ENCODE measurements at places on chromosomes 4 and X.
A peak's percentile ranks its signal among the peaks of the same experiment; 100 is the strongest.

DNA sequence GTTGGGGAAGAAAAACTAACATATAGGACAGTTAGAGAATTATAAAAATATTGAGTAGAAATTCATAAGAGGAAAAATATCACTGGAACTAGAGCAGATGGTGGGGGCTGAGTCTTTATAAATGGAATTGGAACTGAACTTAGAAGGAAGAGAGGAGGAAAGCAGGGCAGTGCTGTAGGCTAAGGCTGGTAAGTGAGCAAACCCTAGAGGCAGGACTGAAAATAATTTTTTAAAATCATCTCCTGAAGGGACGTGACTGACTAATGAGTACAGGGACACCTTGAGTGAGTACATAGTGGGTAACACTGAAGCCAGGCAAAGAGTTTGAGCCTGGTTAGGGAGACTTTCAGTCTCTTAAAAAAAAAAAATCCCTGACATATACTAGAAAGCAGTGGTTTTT, 63.3 kb downstream of the GALNT7 start:
- no peaks in the 10 kb centered on the region for H3K36me3 ChIP-seq
- H3K27ac ChIP-seq: no peak overlapping the region
- peaks cover 9% of the 10 kb centered on the region for H3K4me1 ChIP-seq

- no peaks in the 10 kb centered on the region for H3K27me3 ChIP-seq
- H3K4me1 ChIP-seq: no peaks in the 10 kb centered on the region
- no peak overlapping the region for H3K4me3 ChIP-seq
Measured at GRCh38 chr4:38268837-38269236, 308.6 kb downstream of the PTTG2 start.

- peaks cover 34% of the 10 kb centered on the region for H3K4me1 ChIP-seq
- H3K27me3 ChIP-seq: peaks cover 96% of the 10 kb centered on the region
- no peak overlapping the region for H3K27ac ChIP-seq
Measured at GRCh38 chrX:140509468-140510305, 4.8 kb upstream of the SOX3 start.

DNA sequence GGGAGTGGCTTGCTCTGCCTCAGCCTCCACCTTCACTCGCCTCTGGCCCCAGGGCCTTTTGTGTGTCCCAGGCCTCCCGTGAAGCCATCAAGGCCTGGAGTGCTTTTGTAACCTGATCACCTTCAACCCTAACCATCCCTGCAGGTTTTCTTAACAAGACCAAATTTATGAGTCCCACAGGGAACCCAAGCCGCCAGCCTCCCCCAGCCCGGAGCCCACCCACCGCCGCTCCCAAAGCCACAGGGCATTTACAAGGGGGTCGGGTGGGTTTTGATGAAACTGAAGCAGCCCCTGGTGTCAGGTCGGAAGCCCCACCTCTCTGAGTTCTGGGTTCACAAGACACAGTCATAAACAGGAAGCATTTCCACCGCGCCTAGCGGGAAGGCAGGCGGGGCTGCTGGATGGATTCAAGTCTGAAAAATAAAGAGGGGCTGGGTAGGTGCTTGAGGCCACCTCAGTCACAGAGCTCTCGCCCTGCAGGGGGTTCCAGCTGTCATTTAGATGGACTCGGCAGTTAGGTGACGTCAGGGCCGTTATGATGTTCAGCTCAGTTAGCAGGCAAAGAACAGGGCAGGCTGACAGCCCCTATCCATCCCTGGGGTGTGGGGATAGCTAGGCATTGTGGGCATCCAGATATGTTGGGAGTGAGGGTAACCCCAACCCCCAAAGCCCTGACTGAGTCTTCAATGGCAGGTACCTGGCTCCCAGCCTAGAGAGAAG, 128.5 kb downstream of the BCOR start:
- H3K4me1 ChIP-seq: peaks cover 13% of the 10 kb centered on the region
- peak overlapping the region; percentile 50 for H3K27ac ChIP-seq
- H3K4me3 ChIP-seq: no peak overlapping the region

DNA sequence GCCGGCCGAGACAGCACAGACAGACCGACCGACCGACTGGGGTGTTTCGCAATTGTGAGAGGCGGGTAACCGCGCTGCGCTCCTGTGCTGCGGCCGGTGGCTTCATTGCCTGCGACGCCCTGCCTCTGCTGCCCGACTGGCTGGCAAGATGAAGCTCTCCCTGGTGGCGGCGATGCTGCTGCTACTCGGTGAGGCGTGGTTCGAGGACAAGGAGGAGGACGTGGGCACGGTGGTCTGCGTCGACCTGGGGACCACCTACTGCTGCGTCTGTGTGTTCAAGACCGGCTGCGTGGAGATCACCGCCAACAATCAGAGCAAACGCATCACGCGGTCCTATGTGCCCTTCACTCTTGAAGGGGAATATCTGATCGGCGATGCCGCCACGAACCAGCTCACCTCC, 565.7 kb upstream of the SMIM31 start:
- H3K27ac ChIP-seq: no peak overlapping the region
- H3K27me3 ChIP-seq: no peaks in the 10 kb centered on the region
- H3K4me1 ChIP-seq: no peaks in the 10 kb centered on the region
- no peak for DNase-seq
- no peak overlapping the region for H3K4me3 ChIP-seq

DNA sequence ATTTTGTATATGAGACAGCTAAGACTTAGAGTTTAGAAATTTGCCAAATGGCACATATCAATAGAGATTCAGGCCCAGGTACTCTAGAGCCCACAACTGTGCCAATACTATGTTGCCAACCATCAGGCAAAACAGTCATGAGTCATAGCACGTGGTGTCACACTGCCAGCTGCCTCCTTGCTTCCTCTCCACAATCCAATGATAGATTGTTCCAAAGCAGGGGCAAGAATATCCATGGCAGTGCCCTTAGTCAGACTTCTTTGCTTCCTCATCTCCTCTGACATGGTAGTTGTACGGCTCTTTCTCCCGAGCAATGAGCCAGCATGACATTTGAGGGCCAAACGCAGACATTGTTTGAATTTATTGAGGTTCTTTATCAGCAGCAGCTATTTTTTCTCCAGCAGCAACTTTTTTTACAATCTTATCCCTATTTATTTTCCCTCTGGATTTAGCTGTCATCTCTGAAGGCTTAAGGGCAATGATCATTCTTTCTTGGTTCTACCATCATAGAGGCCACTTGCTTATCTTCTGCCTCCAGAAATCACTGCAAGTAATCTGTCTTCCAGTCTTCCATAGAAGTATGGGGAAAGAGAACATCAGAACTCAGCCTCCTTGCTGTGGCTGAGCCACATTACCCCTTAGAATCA, 169.7 kb downstream of the COL4A6 start:
- H3K4me1 ChIP-seq: peaks cover 37% of the 10 kb centered on the region
- no peak overlapping the region for H3K4me3 ChIP-seq
- peaks cover 4% of the 10 kb centered on the region for H3K36me3 ChIP-seq

- no peaks in the 10 kb centered on the region for H3K4me1 ChIP-seq
- DNase-seq: no peak
- H3K27me3 ChIP-seq: no peaks in the 10 kb centered on the region
- no peak overlapping the region for H3K27ac ChIP-seq
Measured at GRCh38 chrX:30635630-30636029, 17.6 kb upstream of the GK start.

DNA sequence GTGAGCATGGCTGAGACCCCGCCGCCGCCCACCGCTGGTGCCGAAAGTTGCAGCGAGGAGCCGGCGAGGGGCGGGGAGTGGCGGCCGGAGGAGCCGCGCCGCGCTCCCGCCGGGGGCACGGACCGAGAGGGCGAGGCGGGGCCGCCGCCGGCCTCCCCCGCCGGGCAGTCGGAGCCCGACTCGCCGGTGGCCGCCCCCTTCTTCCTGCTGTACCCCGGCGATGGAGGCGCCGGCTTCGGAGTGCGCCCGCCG, 16.5 kb downstream of the UTP3 start:
- no peaks in the 10 kb centered on the region for H3K36me3 ChIP-seq
- peak overlapping the region; percentile 88 for H3K4me3 ChIP-seq
- peaks cover 28% of the 10 kb centered on the region for H3K4me1 ChIP-seq
- peak overlapping the region; percentile 25 for H3K27ac ChIP-seq

DNA sequence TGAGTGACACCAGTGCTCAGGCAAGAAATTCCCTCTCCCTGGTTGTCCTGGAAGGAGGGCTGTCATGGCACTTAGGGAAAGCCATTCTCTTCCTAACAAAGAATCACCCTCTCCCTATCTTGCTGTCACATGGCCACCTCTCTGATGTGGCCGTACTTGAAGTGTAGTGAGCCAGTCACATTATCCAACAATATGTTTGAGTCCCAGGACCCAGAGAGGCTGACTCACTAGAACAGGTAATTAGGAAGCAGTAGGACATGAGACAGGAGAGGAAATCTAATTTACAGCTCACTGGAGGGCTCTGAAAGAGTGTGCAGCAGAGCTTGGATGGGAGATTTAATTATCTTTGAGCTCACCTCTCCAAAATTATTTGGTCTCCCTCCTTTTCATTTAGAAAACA, 299.1 kb downstream of the ARHGAP24 start:
- H3K27ac ChIP-seq: no peak overlapping the region
- DNase-seq: no peak
- no peak overlapping the region for H3K4me3 ChIP-seq
- no peaks in the 10 kb centered on the region for H3K36me3 ChIP-seq

DNA sequence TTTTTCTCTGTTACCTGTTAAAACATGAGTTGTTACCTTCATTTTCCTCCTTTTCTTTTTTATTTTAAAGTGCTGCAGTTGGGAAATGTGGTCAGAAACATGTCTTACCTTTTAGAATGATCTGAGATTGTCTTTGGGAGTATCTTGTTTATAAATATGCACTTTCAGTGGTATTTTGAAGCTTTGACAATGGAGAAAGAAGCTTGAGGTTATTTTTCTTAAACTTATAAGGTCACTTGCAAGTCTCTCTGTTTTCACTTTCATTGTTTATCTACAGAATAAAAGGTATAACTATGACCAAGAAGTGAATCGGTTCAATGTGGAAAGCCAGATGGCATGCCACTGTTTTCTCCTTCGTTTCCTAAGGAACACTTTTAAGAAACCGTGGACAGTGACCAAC, 167.5 kb upstream of the SLC7A11 start:
- H3K36me3 ChIP-seq: no peaks in the 10 kb centered on the region
- H3K27me3 ChIP-seq: peaks cover 2% of the 10 kb centered on the region
- no peak for DNase-seq
- no peak overlapping the region for H3K27ac ChIP-seq
- peaks cover 20% of the 10 kb centered on the region for H3K4me1 ChIP-seq
- H3K4me3 ChIP-seq: no peak overlapping the region

DNA sequence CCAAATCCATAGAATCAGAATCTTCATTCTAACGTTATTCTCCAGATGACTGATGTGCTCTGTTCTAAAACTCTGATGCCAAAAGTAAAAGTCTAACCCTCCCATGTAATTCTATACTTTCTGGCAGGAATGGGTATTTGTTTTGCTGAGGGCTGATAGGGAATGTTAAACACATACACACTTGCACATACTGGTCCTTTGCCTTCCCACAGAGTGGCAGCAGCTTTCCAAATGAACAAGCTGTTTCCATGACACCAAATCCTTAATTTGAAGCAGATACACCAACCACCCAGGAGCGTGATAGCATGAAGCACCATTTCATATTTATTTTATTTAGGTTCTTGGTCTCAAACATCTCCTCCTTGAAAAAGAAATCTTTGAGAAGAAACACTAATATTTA, 155.5 kb upstream of the PRDX4 start:
- no peak overlapping the region for H3K4me3 ChIP-seq
- no peaks in the 10 kb centered on the region for H3K36me3 ChIP-seq
- no peak for DNase-seq
- no peaks in the 10 kb centered on the region for H3K27me3 ChIP-seq
- H3K27ac ChIP-seq: no peak overlapping the region
- peaks cover 24% of the 10 kb centered on the region for H3K4me1 ChIP-seq

DNA sequence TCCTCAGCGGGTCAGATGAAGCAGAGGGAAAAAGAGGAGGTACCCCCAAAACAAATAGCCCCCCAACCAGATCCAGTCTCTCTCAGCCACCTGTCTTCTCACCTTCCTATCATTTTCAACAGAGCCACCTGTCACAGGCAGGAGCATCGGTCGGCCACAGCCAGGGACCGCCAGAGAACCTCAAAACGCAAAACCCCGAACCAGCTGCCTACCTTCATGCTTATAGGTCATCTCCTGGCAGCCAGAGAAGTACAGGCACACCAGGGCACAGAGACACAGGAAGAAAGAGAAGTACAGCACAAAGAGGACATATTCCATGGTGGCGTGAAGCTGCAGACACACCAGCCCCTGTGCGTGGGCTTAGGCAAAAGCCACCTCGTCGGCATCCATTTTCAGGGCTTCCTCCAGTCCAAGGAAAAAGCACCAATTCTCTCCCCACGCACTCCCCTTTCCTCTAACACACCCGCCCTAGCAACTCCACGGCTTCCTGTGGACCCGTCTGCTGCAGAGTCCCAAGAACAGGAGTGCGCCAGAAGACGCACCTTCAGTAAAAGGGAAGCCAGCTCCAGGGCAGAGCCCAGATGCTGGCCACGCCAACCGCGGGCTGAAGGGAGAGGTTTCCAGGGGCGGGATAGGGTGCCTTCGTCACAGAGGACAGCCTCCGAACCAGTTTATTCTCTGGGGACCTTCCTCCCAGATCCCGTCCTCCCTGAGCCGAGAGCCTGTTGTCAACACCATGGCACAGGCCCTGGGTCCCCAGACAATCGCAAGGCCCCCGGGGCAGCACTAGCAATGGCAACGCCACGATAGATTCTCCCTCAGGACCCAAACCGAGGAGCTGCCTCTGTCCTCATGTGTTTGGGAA, 51.8 kb upstream of the C4orf50 start:
- H3K4me1 ChIP-seq: peaks cover 5% of the 10 kb centered on the region
- H3K27ac ChIP-seq: no peak overlapping the region
- H3K4me3 ChIP-seq: no peak overlapping the region
- no peaks in the 10 kb centered on the region for H3K36me3 ChIP-seq

DNA sequence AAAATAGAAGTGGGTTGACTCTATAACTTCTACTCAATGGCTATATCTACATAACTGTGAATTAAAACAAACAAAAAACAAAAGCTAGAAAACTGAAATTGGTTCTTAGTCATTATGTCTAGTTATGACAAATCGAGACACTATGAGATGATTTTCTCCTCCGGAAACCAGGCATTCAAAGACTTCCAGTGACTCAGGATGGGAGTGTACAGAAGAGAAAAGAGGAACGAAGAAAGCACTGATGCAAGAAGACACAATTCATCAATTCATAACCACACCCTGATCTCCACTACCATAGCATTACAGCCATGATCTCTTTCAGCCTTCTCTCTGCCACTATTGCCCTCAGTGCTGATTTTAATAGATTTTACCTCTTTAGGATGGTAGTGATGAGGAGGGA, 253.6 kb downstream of the CBLL2 start:
- no peaks in the 10 kb centered on the region for H3K4me1 ChIP-seq
- H3K27me3 ChIP-seq: no peaks in the 10 kb centered on the region
- no peaks in the 10 kb centered on the region for H3K36me3 ChIP-seq
- no peak for DNase-seq
- H3K4me3 ChIP-seq: no peak overlapping the region
- no peak overlapping the region for H3K27ac ChIP-seq

All from mesothelial cell of epicardium (in vitro differentiated cells).